LHCN-M2 (cell line): ENCODE measurements at places on chromosomes 6 and 20. TPM values are rescaled to one million over a fixed set of nuclear protein-coding genes. Genes with fewer than 3 reads are reported as not detected.
A peak's percentile ranks its signal among the peaks of the same experiment; 100 is the strongest.

DNA sequence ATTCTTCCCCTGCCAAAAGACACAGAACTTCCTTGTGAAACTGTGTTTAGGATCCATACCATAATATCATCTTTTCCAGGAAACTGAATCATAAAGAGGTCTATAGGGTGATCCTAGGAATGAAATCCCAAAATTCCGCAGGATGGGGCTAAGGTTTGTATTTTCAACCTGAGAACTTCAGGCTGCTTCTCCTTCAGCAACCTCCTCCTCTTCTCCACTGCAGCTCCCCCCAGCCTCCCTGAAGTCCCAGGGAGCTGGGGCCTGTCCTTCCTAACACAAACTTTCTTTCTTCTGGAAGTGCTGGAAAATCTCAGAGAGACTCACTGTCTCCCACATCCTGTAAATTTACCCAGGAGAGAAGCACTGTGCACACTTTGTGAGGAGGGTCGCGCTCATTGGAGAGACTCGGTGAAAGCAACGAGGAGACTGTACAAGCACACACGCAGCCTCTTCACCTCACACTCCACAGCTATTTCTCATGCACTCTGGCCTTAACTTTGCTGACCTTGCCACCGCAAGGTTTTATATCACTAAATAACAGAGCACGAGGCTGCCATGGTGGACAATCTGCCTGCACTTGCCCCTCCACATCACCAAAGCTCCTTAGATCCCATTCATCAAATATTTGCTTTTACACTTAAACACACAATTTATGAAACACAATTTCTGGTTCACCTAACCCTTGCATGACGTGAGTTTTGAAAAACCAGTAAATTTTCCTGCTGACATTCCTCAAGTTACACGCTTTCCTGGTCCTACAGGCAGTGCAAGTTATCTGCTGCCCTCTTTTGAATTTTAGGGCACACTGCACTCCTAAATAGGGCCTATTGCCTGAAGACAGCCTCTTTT is 14.3 kb downstream of the ID4 start:
- peak; percentile 53 for DNase-seq

The ACTL10 gene
- total RNA-seq: 0.11 and 0.96 TPM in 2 replicates

The KHDC3L gene
- total RNA-seq: not detected in 2 replicates

- no peak for DNase-seq
These were observed 737.7 kb downstream of the FRK start for GRCh38 chr6:115323001-115323400.

DNA sequence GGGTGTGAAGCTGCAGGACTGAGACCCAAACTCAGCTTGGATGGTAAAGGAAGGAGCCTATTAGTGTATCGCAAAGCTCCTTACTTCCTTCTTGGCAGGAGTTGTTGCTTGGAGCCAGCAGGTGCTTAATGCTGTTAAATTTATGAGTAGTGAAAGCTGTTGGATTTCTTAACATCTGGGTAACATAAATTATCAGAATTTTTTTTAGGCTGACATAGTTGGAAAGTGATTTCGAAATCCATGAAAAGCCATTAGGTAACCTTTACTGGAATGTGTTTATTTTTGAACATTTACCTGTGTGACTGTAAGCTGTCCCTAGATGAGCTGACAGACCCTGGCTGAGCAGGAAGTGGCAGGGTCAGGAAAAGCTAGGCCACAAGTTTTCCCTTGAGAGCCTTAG is 470.4 kb upstream of the SLC35B3 start:
- no peak for DNase-seq

The KIAA0408 gene
- 2.4 and 5.0 TPM in 2 replicates for total RNA-seq

GRCh38 chr20:20827992-20828597 is 115.7 kb upstream of the RALGAPA2 start:
- peak; percentile 6 for DNase-seq

GRCh38 chr6:152858141-152858540 is 107.5 kb downstream of the VIP start:
- no peak for DNase-seq

The MDFI gene
- 0.23 TPM in 1 of 2 replicates, not detected in the other for total RNA-seq

GRCh38 chr20:22863826-22864225 is 171.3 kb upstream of the SSTR4 start:
- DNase-seq: no peak

- no peak for DNase-seq
These were observed 535.5 kb upstream of the CITED2 start for GRCh38 chr6:139909992-139910391.

- DNase-seq: no peak
These were observed 9.4 kb downstream of the ACSS1 start for GRCh38 chr20:25048519-25048952.

- no peak for DNase-seq
These were observed 90.5 kb upstream of the TBX18 start for GRCh38 chr6:84854811-84855400.

DNA sequence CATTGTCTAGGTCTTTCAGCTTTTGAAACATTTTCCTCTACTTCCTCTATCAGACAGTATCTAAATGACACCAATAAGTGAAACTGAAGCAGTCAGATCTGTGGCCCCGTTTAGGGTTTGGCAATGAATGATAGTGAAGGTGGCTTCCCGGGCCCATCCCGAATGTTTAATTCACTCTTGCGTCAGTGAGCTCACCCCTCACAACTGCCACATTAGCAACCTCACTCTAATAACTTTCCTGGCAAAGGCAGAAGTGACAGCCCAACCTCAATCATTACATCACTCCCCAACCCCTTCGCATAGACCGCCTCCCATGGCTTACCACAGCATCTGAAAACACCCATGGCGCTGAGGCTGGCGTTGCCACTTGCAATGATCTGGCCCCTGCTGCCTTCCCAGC is 92.4 kb upstream of the CD83 start:
- DNase-seq: no peak

- no peak for DNase-seq
These were observed 44.9 kb upstream of the CCDC28A start for GRCh38 chr6:138728662-138729061.

The MICAL1 gene
- total RNA-seq: 147 and 151 TPM in 2 replicates

The CCHCR1 gene
- total RNA-seq: 43.2 and 46.7 TPM in 2 replicates

The ADGRF5 gene
- total RNA-seq: not detected in 2 replicates

The ZBTB22 gene
- 10.1 and 15.0 TPM in 2 replicates for total RNA-seq

- DNase-seq: no peak
These were observed 8.8 kb downstream of the KCNQ2 start for GRCh38 chr20:63463400-63464288.

The KCNB1 gene
- 0.19 and 0.40 TPM in 2 replicates for total RNA-seq

The PANK2 gene
- total RNA-seq: 53.8 and 67.5 TPM in 2 replicates

DNA sequence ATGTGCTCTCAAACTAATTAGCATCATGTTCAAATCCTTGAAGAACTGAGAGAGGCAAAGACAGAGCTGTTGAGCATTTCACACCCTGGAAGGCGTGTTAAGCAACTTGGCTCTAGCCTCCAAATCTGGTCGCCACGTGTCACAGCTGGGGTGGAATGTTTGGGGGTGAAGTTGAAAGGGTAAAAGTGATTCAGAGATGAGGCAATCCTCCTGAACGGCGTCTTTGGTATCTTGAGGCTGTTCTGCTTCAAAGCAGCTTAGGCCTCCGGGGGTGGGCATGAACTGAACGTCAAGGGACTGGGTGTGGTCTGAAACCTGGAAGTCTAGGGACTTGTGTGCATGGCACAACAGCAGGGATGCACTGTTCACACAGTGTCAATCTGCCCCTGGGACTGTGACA is 62.3 kb downstream of the TRAM2 start:
- DNase-seq: peak; percentile 87

DNA sequence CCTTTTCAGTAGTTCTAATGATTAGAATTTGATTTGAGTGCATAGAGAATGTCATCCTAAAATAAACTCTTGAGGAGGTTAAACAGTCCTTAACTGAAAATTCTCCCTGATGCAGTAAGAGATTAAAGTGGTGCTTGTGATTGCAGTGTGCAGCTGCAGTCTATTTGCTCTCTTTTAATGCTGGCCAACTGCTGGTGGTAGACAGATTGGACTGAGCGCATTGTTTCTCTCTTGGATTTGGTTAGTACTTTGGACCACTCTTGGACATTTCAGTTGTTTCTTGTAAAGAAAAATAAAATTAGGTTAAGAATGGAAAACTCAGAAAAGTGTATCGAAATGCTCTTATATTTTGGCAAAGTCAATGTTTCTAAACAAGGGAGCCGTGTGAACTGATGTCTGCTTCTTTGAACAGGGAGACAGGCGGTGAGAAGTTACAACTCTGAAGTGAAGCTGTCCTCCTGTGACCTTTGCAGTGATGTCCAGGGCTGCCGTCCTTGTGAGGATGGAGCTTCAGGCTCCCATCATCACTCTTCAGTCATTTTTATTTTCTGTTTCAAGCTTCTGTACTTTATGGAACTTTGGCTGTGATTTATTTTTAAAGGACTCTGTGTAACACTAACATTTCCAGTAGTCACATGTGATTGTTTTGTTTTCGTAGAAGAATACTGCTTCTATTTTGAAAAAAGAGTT is 127.2 kb downstream of the CD109 start:
- no peak for DNase-seq

DNA sequence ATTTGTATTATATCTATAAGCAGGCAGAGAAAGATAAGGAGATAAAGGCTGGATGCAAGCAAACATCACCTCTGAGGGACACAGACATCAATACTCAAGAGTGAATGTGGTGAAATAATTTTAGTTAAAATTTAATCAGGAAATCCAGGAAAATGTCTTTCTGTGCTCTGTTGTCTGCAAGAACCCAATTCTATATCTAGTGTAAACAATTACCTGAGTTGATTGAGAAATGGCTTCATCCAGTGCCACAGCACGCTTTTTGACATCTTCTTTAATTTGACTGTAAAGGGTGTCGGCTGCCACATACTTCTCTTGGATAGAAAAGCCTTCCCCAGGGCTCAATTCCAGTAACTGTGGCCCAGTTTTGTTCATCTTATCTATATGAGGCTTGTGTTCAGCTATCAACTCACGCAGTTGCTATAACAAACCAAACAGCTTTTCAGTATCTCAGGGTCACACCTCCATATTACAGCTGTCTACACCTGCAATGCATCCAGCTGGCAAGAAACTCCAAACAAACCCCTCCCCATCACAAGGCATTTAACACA is 131.6 kb downstream of the DST start:
- no peak for DNase-seq

DNA sequence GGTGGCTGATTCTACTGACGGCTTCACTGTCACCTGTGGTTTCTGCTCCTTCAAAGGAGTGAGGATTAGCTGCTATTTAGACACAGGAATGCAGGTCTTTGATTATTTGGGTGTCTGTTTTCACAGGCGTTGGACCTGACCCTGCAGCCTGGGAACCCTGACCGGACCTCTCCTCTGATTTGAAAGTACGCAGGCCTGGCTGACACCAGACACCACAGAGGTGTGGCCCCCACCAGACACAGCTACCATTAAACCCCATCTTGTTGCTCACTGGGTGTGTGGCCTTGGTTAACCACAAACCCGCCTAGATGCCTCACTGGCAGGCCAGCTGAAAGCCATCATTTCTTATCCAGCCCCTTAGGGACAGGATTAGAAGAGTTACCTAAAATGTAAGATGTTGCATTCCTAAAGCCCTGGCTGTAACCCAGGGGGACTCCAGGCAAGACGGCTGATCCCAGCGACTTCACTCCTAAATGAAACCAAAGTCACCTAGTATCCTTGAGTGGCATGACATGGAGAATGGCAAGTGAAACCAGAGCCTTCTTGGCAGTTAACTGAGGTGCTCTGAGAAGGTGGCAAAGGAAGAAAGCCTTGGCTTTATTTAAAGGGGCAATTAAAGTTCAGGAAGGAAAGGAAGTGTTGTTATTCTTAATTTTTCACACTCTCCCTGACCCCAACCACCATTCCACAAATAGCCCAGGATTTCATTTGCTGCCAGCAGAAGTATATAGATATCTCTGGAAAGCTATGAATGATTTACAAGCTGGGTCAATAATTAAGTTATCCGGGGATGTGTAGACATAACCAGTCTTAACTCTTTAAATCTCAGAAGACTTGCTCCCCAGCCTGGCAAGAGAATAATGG is 169.9 kb downstream of the QRSL1 start:
- peak; percentile 85 for DNase-seq

- peak; percentile 52 for DNase-seq
These were observed 91.7 kb upstream of the PDE7B start for GRCh38 chr6:135759831-135760230.

The ZC2HC1B gene
- total RNA-seq: not detected in 2 replicates

DNA sequence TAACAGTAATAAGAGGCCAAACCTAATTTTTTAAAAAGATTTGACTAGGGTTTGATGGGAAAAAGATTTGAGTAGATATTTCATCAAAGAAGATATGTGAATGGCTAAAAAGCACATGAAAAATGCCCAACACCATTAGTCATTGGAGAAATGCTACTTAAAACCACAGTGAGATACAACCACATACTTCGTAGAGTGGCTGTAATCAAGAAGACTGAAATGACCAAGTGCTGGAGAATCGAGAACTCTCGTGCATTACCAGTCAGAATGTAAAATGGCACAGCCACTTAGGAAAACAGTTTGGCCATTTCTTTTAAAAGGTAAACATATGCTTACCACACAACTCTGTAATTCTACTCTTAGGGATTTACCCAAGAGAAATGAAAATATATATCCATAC is 175.5 kb downstream of the EYA2 start:
- peak; percentile 84 for DNase-seq

The GSTA1 gene
- total RNA-seq: not detected in 2 replicates

The RNF217 gene
- 10.5 and 11.3 TPM in 2 replicates for total RNA-seq

- no peak for DNase-seq
These were observed 433.2 kb upstream of the MARCKS start for GRCh38 chr6:113423956-113424355.

DNA sequence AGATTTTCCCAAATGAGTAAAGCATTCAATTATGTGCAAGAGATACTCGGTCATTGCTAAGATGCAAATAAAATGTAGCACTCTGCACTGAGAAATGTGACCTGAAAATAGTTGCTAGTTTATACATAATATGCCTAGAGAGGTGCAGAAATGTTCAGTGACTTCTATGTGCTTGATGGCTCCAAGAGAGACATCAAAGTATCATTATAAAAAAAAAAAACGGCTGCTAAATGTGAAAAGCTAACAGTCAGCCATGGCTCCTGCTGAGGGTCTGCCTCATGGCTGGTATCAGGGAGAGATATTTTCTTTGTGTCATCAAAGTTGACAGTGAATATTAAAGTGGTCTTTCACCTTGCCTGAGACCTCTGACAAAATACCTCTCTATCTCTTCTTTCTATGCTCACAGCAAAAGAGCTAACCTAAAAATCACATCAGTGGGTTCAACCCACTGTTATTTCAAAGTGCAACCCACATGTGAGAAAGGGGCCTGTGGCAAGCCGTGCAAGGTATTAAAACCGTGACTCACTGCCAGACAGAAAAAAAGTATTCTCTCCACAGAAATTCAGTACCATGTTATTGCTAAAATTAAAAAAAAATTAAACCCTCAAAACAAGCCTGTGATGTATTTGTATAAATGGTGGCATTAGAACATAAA is 259.0 kb downstream of the HIVEP2 start:
- DNase-seq: no peak

DNA sequence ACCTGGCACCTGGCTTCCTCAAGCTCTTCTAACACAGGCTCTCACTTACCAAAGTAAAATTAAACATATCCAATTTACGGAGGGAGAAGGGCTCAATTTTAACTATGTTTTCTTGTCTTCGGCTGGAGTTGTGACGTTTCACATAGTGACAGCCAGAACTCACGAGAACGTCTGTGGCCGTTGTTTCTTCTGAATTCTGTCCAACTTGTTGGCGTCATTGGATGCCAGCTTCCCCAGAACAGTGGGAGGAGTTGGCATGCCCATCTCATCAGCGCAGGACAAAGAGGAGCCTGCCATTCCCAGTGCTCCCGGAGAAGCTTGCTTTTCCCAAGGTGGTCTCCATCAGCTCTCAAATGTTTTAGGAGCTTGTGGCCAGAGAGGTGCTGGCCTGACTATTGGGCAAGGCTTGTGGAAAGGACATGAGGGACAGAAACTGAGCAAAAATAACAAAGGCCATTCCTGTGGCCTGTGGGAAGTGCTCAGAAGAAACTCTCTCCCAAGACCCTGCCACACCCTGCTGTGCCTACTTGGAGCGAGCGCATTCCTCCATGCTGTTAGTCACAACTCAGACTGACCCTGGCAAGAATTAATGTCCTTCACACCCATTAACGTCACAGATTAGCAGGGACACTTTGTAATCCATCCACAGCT is 265.4 kb upstream of the CDH4 start:
- DNase-seq: no peak
